ENCODE measurements at places on chromosomes 2 and 18. TPM values are rescaled to one million over a fixed set of nuclear protein-coding genes. Genes with fewer than 3 reads are reported as not detected.

SLC4A5 gene
- 2.3 TPM for total RNA-seq

DNA sequence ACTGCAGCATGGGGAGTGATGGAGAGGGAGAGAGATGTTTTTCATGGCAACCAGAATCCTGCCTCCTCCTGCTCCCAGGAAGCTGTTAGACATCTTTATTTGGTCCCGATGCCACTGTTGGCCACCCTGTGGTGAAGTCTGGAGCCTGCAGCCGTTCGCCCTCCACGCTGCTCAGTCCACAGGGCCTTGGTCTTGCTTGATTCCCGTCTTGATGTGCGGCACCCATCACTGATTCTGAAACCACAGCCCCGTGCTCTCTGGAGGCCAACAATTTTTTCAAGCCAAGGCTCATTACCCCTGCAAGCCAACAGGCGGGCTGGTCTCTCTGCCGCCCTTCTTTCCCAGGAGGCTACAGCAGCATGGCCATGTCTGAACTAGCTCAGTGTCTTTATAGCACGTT lies 24.5 kb downstream of the SIGLEC15 start:
- no peak for DNase-seq

GRCh38 chr18:56775701-56776100 lies 124.5 kb downstream of the WDR7 start:
- DNase-seq, result no peak

- no peak for DNase-seq
These were observed 18.1 kb downstream of the ABHD3 start for GRCh38 chr18:21686282-21687105.
